ENCODE measurements at places on chromosomes 16 and 17.

GRCh38 chr16:28181515-28181914 is 30.2 kb downstream of the XPO6 start:
- no peak for DNase-seq

DNA sequence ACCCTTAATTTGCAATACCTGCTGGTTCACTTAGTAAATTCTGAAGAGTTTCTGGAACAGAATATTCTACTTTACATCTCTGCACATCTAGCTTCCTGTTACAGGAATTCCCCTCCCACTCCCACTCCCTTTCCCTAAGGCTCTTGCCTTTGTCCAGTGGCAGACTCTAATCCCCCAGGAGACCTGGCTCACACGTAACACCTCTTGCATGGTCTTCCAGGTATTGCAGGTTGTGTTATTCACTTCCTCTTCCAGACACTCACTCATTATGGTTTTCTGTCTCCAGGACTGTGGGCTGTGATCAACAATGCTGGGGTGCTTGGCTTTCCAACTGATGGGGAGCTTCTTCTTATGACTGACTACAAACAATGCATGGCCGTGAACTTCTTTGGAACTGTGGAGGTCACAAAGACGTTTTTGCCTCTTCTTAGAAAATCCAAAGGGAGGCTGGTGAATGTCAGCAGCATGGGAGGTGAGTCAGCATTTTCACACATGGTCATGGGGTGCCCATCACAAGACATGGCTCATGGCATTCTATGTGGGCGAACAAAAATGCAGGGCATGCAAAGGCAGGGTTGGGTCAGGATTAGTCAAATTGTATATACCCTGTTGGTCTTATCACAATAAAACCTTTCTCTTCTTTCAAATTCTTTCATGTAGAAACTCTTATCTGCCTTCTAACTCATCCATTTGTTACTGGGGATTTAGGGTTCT is 35.8 kb downstream of the HSD17B2 start:
- DNase-seq, result no peak

- no peak for DNase-seq
Measured at GRCh38 chr16:1075546-1075945, 3.0 kb downstream of the SSTR5 start.

DNA sequence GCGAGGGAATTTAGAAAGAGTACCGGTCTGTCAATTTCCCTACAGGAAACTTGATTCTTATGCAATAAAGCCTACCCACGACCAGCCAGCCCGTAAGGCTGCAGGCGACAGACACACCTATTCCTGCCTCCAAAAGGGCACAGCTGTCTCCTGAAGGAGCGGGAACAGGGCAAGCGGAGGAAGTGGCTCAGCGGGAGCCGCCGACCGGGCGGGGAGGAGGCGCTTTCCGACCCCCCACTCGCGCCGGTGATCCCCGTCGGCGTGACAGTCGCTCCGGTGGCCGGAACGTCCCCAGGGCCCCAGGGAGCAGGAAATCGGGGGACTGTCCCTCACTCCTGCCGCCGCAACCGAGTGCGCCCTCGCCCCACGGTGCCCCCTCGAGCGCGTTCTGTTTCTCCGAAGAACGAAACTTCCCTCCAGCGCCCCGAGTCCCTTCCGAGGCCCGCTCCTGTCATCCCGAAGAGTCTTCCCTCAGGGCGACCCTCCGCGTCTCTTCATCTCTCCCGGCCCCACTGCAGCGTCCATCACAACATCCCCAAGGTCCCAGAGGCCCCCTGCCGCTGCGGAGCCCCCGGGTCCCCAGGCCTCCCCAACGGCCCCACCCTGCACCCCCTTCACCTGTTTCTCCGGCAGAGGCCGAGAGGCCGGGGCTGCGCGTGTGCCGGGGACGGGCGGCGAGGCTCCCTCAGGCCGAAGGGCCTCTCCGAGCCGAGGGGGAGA is 421 bp downstream of the STAT3 start:
- peak; percentile 53 for DNase-seq

DNA sequence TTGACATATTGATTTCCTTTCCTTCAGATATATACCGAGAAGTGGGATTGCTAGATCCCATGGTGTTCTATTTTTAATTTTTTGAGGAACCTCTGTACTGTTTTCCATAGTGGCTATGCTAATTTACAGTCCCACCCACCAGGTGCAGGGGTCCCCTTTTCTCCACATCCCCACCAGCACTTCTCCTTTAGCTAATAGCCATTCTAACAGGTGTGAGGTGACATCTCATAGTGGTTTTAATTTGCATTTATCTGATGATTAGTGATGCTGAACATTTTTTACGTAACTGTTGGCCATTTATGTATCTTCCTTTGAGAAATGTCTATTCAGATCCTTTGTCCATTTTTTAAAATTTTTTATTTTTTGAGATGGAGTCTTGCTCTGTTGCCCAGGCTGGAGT is 93.9 kb downstream of the SDR42E1 start:
- peak; percentile 68 for DNase-seq

DNA sequence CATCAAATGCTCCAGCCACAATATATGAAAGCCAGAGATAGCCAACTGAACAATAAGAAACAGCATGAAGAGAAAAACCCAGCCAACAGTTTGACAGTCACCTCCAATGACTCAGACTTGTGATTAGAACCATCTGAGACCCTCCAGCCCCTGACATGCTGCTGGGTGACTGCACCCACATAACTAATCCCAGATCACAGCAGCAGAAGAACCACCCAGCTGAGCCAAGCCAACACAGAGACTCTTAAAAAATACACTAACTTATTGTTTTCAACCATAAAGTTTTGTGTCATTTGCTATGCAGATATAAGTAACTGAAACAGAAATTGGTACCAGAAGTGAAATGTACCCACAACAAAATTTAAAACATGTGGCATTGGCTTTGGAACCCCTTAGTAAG is 314.3 kb upstream of the DYNLRB2 start:
- DNase-seq, result no peak

GRCh38 chr16:12188935-12189249 is 212.4 kb downstream of the SNX29 start:
- DNase-seq, result no peak

- peak; percentile 77 for DNase-seq
Measured at GRCh38 chr17:55770196-55770870, 19.5 kb downstream of the PCTP start.

DNA sequence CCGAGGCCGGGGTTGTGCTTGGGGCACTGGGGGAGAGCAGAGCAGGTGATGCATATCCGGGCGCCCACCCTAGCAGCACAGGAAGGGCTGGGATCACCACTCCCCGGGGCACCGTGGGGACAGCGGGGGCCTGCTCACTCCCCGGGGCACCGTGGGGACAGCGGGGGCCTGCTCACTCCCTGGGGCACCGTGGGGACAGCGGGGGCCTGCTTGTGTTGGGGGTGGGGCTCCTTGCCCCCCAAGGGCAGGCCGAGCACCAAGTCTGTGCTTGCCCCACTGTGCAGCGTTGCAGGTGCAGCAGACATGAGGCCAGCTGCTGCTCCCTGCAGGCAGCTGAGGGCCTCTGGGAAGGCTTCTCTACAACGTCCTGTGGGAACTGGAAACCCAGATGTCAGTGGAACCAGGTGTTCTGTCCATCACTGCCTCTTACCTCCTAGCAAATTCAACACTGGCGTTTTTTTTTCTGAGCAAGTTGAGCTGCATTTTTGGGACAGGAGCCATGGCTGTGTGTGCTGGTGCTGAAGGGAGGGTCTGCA is 25.0 kb upstream of the ZNF750 start:
- DNase-seq, result no peak

GRCh38 chr16:51155199-51155607 is 4.1 kb upstream of the SALL1 start:
- no peak for DNase-seq

DNA sequence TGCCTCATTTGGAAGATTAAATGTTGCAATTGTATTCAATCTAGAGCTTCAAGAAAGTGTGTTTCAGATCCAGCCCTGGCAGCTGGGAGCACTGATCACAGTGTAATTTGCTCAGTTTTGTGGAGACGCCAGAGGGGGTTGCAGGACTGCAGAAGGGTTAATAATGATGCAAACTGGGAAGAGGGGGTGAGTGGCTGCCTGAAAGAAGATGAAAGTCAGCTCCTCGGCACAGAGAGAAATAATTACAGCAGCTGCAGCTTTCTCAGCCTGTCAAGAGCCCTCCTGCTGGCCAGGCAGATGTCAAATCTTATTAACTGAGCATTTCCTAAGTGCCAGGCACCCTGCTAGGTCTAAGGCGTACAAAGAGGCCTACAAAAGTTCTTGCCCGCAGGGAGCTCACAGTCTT is 97.7 kb downstream of the ZNF18 start:
- DNase-seq, result no peak

DNA sequence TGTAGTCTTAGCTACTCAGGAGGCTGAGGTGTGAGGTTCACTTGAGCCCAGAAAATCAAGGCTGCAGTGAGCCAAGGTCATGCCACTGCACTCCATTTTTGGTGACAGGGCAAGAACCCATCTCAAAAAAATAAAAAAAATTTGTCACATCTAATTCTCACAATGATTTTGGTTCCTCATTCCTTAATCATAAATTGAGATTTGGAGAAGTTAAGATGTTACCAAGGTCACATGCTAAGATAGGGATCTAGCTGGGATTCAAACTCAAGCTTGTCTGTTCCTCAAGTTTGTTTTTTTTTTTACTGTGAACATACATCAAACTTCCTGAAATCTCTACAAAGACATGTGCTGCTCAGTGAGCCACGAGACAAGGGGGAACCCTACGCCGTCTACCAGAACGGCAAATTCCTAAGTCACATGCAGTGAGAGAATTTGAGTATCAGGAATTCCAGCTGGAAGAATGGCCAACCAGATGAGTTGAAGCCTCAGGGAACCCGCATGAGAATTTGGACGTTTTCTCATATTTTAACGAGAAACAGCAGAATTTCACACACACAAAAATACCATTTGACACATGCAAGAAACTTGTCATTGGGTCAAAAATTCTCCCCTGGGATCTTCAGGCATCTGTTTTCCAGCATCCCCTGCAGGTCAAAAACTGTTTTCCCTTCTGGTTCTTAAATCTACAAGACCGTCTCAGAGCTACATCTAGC is 414.1 kb upstream of the GOT2 start:
- DNase-seq, result no peak

GRCh38 chr16:29007730-29008593 is 23.1 kb downstream of the LAT start:
- DNase-seq, result no peak

DNA sequence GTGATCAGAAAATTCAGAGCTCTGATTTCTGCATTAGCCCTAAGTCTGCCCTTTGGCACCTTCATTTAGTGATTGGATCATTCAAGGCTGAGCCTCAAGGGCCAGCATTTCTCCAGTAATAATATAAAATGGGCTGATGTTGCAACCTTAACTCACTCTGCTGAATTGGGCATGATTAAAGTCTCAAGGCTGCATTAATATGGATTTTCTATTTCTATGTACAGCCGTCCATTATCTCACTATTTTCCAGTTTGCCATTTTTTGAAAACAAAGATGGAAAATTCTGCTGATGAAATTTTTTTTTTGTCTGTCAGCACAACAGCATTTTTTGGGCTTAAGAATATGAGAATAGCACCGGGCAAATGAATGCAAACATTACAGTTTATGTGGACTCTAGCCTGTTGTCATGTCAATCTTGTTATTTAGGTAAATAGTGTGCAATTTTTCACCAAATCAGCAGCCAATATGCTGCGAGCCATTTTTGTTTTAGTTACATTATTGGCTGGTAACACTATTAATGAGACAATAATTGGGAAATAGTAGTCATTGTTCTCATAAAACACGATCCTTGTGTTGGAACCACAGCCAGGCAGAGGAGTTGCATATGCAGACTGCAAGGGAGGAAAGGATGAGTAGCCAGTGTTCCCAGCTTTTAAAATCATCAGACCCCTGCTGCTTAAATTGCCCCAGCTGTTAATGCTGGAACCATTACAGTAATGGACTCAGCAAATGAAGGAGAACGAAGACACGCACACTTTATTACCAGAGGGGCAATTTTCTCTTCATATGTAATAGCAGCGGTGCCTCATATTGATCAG is 10.5 kb downstream of the FTO start:
- no peak for DNase-seq

GRCh38 chr17:41689497-41690299 is 1.0 kb downstream of the EIF1 start:
- peak; percentile 76 for DNase-seq
